ENCODE measurements at places on chromosomes 12 and 14.

- DNase-seq, result no peak
These were observed 132.0 kb upstream of the CCND2 start for GRCh38 chr12:4141348-4142270.

- no peak for DNase-seq
These were observed 28.2 kb downstream of the KIAA0586 start for GRCh38 chr14:58455593-58456265.

DNA sequence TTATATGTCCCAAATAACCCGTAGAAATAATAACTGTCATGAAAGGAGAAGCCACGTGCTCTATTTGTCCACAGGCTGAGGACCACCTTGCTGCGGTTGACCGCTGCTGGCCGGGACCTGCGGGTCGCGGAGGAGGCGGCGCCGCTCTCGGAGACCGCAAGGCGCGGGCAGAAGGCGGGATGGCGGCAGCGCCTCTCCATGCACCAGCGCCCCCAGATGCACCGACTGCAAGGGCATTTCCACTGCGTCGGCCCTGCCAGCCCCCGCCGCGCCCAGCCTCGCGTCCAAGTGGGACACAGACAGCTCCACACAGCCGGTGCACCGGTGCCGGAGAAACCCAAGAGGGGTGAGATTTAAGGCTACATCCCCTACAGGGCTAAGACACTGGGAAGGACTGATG, 21.0 kb downstream of the RPGRIP1 start:
- DNase-seq, result no peak

- DNase-seq, result no peak
These were observed 134.0 kb downstream of the GPR135 start for GRCh38 chr14:59331217-59331616.

DNA sequence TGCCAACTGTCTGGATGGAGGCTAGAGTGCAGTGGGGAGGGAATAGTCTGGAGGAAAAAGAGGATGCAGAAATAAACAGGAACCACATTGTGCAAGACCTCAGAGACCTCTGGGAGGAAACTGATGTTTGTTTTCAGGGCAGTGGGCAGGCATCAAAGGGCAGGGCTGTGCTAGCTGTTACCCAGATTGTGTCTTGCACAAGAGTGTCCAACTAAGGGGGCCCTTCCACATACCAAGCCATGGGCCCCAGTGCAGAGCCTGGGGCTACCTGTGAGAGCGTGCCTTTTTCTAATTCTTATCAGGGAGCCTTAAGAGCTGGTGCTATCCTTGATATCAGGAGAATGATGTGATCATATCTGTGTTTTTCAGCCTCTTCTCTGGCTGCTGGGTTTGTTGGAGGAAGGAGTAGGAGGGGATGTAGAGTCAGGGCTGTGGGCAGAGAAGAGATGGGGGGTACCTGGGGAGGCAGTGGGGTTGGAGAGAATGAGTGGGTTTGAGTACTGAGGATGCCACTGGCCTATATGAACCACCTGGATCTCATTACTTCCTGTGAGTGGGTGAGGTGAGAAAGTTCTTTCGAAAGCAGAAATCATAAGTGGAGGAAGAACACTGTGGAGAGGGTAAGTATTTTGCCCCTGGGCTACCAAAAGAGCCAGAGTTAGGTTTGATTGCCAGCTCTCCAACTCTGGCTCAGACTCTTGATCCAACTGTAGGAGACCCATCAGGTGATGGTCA, 259.2 kb upstream of the CRY1 start:
- peak; percentile 15 for DNase-seq

DNA sequence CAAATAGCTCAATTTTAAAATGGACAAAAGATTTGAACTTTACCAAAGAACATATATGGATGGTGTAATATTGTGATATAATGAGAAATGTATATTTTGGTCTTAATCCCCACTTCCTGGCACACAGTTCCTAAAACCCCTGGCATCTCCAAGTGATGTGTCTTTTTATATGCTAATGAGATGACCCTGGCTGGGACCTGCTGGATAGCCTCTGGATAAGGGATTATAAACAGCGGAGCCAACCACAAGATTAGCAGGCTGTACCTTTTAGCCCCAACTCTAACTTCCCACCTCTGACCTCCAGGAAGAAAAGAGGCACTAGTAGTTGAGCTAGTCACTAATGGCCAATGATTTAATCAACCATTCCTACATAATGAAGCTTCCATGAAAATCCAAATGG, 130.0 kb downstream of the DPF3 start:
- no peak for DNase-seq

- no peak for DNase-seq
These were observed 246.6 kb downstream of the TMEM132D start for GRCh38 chr12:129657179-129657578.

DNA sequence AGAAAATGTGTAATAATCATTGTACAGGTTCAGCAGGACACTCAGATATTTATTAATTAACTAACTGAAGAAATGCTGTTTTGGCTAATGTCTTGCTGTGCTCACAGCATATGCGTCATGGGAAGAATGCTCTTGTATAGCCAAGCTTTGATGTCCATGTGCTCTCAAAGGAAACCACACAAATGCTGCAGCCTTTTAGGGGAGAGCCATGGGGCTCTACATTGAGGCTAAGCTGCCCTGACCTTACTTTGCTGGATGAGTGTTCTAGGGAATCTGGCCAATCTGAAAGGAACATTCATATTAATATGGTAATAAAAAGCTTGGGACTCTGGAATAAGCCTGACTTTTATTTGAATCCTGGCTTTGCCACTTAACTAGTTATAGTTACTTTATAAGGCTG, 9.5 kb upstream of the CRADD start:
- DNase-seq, result no peak

DNA sequence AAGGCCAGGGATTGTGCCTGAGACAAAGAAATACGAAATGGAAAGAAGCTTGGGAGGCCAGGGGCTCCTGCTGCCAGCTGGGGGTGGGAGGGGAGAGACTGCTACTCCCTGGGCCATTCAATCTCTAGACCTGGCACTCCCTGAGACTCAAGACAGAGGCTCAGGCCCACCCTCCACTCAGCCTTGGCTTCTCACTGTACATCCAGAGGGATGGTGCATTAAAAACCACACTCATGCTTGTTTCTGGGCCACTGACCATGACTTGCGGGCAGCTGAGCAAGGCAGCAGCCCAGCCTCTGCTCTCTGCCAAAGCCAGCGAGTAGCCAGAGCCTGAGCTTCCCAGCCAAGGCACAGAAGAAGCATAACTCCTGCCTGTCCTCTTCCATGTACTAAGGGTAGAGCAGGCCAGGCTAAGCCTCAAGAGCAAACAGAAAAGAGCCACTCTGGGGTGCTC, 41.5 kb downstream of the PITPNM2 start:
- DNase-seq, result no peak

GRCh38 chr12:89783359-89784060, 74.9 kb upstream of the ATP2B1 start:
- DNase-seq, result no peak

DNA sequence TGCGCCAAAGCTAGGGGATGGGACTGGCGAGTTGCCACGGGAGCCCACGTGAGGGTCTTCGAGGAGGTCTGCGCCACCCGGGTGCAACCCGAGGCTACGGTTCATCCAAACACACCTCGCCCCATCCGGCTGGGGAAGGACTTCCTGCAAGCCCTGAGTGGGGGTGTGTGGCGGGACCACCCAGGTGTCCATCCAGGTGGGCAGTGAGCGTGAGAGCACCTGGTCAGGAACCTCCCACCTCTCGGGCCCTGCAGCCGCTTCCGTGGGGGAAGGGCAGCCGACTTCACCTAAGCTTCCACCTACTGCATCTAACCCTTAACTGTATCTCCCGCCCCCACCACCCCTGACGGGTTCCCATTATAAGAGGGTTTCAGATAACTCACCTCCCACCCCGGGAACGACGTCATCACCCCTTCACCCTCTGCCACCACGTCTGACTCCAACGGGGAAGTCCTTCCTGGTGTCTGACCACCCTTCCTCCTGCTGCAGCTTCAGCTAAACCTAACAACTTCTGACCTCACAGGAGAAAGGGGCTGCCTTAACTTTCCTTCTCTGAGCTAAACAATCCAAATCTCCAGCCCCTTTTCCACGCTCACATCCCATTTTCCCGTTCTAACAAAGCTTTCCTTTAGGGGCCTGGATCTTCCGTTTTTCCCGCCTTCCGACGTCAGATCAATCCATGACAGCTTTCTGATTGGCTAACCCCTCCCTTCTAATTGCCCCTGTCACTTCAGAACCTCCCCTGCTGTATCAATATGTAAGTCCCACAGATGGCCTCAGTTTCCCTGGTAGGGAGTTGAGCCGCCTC, 27.4 kb upstream of the SMUG1 start:
- DNase-seq, result no peak

GRCh38 chr12:43180242-43180641, 371.8 kb downstream of the ADAMTS20 start:
- no peak for DNase-seq

GRCh38 chr14:77886010-77886409, 86.1 kb downstream of the ADCK1 start:
- no peak for DNase-seq

- peak; percentile 80 for DNase-seq
These were observed 4.4 kb downstream of the VDR start for GRCh38 chr12:47900131-47901062.

GRCh38 chr12:86723326-86723725, 467.1 kb upstream of the MGAT4C start:
- DNase-seq, result no peak

GRCh38 chr14:22265319-22266141, 323.5 kb downstream of the DAD1 start:
- no peak for DNase-seq

DNA sequence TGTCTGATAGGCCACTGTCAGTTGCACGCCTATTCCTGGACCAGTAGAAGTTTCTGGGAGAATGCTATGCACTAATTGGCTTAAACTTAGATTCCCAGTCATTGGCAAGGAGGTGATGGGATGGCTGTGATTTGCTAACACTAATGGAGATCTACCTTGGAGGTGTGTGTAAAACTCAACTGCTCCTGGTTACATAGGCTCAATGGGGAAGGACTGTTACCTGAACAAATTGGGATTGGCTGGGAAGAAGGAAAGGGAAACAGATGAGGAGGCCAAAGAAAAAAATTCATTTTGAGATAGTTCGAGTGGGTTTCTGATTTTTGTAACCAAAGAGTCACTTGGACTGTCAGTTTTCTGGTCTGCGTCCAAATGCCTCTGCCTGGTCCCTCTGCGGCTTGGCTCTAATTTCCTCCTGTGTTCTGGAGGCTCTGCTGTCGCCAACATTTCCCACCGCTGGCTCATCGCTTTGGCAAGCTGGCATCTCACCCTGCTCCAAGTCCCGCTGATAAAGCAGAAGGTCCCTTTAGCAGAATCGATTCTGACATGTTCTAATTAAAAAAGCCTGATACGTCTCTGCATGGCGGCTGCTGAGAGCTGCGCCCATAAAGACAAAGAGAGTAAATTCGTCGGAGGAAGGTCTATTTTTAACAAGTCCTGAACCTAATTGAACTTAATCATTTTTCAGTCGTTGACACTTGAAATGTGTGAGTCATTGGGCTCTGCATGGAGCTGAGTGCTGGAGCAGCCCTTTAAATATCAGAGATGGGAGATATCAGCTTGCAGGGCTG, 2.0 kb upstream of the CCDC63 start:
- DNase-seq, result no peak

GRCh38 chr12:47782372-47782770, 9.3 kb downstream of the SLC48A1 start:
- DNase-seq, result no peak

GRCh38 chr12:19036673-19037357, 92.7 kb upstream of the PLEKHA5 start:
- DNase-seq, result no peak

DNA sequence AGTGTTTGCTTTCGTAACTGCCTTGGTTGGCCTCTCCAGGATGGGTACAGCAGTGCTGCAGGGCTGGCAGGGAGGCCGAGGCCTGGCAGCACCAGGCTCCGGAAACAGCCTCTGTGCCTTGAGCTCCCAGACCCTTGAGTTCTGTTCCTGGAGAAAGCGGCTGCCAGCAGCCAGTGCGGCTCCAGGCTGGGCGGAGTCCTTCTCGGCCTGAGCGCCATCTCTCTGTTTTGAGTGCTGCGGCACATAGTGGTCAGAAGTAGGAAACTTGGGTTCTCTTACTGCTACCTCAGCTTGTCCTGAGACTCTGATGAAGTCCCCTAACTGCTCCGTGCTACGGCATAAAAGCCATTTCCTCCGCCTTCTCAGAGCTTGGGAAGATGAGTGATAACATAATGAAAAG, 65.9 kb downstream of the KCNA1 start:
- DNase-seq, result no peak

DNA sequence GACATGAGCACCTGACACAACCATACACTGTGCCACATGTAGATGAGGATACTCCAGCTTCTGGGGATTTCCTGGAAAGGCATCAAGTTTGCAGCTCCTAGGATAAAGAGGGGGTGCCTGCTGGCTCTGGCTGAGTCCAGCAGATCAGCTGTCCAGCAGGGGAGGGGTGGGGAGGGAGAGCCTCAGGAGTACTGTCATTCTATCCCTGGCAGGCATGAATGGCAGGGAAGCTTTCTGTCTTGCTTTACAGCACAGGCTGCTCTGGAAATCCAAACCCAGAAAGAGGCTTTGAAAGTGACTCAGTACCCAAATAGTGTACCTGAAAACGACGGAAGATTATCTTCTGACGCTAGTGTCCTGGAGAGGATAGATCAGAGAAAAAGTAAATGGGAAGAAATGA, 32.2 kb downstream of the SLC8A3 start:
- DNase-seq, result no peak

DNA sequence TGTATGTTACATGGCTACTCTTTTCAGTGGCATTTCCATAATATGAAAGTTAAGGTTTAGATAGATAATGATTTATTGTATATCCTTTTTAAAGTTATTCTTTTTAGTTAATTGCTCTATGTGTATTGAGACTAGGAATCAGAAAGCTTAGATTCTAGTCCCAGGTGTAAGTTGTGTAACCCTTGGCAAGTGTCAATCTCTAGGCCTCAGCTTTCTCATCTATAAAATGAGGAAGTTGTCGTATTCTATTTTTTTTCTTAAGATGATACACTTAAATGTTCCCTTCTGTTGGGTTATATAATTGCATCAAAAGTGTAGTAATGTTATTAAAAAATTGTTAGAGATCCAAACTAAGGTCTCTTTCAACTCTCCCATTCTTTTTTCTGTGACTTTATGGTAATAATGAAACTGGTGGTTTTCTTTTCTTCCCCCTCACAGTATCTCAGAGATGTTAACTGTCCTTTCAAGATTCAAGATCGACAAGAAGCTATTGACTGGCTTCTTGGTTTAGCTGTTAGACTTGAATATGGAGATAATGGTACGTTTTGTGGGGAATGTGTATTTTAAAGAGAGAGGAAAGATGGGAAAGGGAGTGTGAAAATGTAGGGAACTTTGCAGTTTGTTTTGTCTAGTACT, 4.1 kb downstream of the RTRAF start:
- no peak for DNase-seq

GRCh38 chr12:109134186-109134917, 18.0 kb downstream of the ACACB start:
- DNase-seq, result no peak

Measured in small intestine (tissue), 16 donors.